Kidney epithelial cell (primary cell): ENCODE measurements at places on chromosomes 4 and X. TPM values are rescaled to one million over a fixed set of nuclear protein-coding genes. Genes with fewer than 3 reads are reported as not detected.
A peak's percentile ranks its signal among the peaks of the same experiment; 100 is the strongest.

GRCh38 chrX:121894756-121895155 lies 847.3 kb downstream of the GLUD2 start:
- no peak for DNase-seq

- no peak for DNase-seq
Measured at GRCh38 chrX:121496966-121497365, 449.6 kb downstream of the GLUD2 start.

DNA sequence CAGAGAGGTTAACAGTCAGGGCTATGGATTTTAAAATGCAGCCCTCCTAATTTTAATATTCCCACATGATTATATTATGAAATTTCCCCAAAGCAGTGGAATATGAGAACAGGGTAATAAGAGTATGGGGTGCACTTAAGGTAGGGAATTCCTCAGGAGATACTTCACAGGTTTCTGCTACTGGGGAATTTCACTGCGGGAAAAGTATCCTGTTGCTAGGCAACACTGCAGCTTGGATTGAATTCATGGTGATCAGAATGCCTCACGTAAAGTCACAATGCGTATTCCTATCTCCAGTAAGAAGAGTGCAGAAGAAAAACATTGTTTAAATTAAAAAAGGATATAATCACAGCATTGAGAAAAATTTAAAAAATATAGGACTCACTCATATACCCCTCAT lies 398.1 kb upstream of the RPS6KA3 start:
- no peak for DNase-seq

DNA sequence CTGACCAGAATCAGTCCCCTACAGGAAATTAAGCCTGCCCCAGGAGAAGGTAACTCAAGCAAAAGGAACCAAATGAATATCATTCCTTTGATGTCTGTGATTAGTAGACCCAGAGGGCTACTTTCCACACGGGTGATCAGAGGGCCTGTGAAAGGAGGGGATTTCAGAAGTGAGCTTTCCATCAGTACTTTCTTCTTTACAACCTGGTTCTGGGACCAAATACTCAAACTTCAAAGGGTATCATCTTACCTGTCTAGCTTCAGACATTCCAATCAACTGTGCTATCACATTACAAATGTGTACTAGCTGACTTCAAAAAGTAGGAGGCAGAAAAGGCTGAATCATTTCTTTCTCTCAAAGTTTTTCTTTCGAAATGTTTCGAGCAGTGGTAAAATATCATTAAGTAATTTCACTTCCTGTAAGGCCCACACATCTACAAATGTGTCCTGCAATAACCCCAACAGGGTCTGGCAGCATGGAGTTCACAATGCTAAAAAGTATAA lies 23.9 kb downstream of the ACSL4 start:
- peak; percentile 39 for DNase-seq

DNA sequence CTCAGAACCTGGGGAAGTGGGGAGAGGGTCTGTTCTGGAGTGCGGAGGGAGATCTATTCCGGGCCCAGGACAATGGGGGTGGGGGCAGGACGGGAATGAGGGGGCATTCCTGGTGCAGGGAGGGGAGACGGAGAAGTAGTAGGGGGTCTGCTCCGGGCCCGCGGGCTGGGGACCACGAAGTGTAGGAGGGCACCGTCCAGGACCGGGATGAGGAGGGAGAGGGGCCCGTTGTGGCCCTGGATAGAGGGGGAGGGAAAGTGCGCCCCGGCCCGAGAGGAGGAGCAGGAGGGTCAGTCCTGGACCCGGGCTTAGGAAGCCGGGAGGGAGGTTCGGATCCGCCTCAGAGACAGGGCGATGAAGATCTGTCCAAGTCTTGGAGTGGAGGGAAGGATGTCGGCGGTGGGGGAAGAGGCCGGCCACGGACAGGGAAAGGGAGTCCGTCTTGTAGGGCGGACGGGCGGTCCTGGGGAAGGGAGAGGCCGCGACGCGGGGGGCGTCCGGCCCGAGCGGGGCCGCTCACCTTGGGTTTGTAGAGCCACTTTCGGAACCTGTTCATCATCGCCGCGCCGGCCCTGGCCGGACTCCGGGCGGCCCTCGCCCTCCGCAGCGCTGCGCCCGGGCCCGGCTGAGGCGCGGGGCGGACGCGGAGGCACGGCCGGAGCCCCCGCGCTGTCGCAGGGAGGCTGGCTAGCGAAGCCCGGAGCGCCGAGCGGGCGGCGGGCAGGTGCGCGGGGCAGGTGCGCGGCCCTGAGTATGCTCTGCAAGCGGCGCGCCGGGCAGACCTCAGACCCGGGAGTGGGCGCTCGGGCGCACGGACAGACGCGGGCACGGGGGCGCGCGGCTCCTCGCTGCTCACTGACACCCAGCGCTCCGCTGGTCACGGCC lies at the start of gene ZFYVE28:
ZFYVE28 (minus strand) TSS at position 881 of the 885 bp plus-strand sequence; CDS start at position 559, 322 bp downstream.
- DNase-seq, result no peak

GRCh38 chr4:169846396-169846795 lies 88.7 kb upstream of the HPF1 start:
- no peak for DNase-seq

DNA sequence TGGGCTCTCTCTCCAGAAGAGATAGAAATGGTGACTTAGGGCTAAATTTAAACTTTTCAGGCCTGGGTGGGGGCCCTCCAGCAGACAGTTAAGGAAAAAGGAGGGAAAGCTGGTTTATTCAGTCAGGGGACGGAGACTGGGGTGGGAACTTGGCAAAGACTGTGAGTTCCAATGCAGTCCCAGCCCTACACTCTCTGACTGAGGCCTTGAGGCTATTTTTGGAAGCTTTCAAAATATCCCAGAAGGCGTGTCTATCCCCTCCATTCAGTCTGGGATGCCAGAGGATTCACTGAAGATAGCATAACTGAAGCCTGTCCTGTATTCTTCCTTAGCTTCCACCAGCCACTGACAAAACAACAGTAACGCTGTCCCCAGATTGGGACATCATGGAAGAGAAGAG lies 32.1 kb upstream of the MSN start:
- no peak for DNase-seq

DNA sequence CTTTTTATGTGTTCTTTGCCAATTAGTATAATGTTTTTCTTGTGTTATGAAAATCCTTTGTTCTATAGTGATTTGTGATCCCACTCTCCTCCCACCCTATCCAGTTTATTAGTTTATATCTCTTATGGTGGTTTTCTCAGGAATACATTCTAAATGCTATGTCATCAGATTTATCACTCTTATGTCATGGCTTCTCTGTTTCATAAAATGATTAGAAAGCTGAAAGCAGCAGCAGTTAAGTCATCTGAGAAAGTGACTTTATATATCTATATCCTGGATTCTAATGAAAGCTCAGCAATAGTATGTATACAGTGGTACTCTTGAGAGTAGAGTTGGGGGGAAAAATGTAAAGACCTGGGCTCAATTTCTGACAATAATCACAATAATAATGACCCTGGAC lies 41.2 kb downstream of the NCAPG start:
- DNase-seq, result no peak

The PAGE2 gene
- total RNA-seq, result not detected in 2 replicates
